Hematopoietic multipotent progenitor cell treated with erythropoietin and hydrocortisone succinate and interleukin-3 and kit ligand, for 17 days (in vitro differentiated cells): ENCODE measurements at places on chromosomes 5 and 9.
A peak's percentile ranks its signal among the peaks of the same experiment; 100 is the strongest.

GRCh38 chr5:6766604-6767093 lies 53.4 kb downstream of the TENT4A start:
- DNase-seq: peak; percentile 32

DNA sequence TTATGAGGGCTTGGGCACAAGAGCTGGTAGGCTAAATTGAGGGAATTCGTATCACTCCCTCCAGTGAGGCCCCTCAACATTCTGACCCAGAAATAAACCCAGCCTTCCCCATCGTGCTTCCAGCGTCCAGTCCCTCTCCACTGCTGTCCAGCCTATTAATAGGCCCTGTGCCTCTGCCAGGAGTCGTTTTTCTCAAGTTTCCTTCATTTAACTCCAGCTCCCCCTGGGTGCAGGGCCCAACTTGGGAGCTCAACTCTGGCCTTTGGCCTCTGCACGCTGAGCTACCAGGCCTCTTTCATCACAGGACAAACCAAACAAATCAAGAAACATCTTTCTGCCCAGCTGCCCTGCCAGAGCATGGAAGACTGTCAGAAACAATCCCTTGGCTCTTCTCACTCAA lies 10.0 kb downstream of the HBEGF start:
- no peak for DNase-seq

- no peak for DNase-seq
Observed at GRCh38 chr9:117407436-117408022, 7.3 kb downstream of the ASTN2 start.

GRCh38 chr5:927172-928015 lies 34.7 kb downstream of the TRIP13 start:
- no peak for DNase-seq

DNA sequence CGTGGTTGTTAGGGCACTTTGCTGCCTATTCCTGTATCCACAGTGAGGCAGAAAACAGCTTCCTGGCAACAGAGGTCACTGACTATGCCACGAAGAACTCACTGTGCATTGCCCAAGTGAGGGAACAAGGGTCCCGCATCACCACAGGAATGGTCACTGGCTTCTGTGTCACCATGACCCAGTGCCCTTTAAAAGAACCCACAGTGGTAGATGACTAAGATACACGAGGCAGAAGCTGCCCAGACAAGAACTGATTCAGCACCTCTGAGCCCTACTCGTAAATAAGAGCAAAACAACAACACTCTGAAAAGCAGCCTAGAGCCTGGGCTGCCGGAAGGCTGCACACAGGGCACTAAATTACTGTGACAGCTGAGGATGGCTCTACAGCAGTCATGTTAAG lies 236.6 kb upstream of the RASEF start:
- no peak for DNase-seq

- DNase-seq: no peak
Observed at GRCh38 chr5:157914151-157914788, 55.3 kb upstream of the CLINT1 start.

DNA sequence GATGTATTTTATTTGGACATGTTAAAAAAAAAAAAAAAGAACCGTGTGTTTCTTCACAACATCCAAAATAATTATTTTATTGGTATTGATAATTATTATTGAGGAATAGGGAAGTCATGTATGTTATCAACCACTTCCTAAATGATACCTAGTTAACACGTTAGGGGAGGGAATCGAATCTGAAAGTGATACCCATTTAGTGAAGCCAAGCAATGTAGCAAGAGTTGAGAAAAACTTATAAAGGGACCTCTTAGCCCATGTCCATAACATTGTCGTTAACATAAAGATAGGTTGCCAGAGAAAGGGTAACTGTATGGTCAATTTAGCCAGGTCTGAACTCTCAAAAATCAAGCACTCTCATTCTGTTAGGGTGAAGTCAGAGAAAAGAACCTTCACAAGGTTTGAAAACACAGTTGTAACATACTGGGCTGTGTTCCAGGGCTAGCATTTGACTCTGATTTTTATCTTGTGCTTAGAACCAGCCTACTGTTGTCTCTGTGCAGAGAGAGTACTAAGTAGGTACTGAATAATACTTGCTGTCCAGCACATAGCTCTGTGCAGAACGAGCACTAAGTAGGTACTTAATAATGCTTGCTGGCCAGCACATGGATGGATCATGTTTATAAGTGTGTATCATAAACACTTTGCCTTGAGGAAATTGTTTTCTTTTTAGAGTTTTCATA lies 60.4 kb downstream of the GHR start:
- DNase-seq: no peak

- no peak for DNase-seq
Observed at GRCh38 chr9:134458207-134459108, 132.2 kb downstream of the RXRA start.

GRCh38 chr9:114364134-114365041 lies 23.4 kb downstream of the AKNA start:
- no peak for DNase-seq

- DNase-seq: no peak
Observed at GRCh38 chr9:128226412-128226801, 23.2 kb downstream of the DNM1 start.

GRCh38 chr5:117433818-117434217 lies 859.2 kb upstream of the SEMA6A start:
- no peak for DNase-seq

DNA sequence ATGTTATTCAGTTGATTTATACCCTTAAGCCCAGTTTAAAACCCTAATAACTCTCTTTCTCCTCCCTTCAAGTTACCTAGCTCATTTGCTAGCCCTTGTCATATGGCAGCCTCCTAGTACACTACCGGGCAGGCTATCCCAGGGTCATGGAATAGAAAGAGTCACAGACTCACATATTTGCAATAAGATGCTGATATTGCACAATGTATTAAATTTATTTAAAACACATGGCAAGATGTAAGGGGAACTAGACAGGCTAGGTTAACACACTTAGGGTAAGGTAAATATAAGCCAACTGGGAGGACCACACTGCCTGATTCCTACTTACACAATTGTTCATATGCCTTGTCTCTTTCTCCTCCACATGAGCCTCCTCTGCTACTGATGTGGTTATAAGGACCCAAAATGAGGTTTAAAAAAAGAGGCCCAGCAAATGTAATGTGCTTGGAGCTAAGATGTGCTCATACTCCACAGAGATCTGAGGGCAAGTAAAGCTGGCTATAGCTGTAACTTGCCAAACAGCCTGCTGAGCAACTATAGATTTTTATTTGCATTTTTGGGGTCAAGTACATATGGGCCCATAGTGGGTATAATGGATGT lies 130.0 kb downstream of the ENC1 start:
- DNase-seq: no peak

- no peak for DNase-seq
Observed at GRCh38 chr5:176629853-176630680, at the start of the genes EIF4E1B and SNCB. EIF4E1B (plus strand) TSS chr5:176630675; CDS start chr5:176642788, 12,113 bp downstream. SNCB (minus strand) TSS chr5:176630534; CDS start chr5:176629654, 880 bp downstream.

- DNase-seq: no peak
Observed at GRCh38 chr9:128138001-128138400, 10.5 kb upstream of the PTGES2 start.

GRCh38 chr5:7272408-7272965 lies 123.5 kb upstream of the ADCY2 start:
- DNase-seq: no peak

DNA sequence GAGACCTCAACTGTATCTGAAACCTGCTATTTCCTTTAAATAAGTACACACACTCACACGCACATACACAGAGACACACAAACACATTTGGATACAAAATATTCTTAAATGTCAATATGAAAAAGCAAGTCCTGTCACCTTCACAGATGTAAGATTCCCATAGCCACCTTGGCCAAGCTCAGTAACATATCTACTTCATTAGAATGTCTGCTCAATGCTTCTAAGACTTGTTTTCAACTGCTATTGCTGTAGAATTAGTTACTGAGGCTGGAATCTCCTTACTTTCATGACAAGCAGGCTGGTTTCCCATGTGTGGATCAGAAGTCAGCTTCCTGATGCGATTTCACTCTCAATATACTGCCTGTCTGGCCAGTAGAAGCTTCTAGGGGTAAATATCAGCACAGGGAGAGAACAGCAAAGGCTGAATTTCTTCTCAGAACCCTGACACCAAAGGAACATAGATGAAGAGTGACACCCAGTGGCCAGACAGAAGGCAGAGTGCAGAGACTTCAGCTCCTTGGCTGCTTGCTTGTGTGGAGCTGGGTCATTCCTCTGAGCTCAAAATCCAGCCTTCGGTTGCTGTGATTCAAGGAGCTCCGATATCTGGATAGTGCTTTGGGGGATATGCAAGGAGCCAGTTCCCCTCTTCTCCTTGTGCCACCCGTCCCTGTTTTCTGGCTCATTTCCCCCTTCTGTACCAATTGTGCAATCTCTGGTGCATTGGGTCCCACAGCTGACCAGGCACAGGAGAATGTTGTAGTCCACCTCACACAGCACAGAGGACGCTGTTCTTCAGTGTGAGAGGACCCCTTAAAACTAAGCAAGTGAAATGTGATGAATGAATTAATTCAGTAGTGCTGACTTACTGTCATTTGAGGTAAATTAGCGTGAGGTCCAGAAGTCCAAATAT lies 26.6 kb upstream of the ABLIM3 start:
- peak; percentile 66 for DNase-seq

DNA sequence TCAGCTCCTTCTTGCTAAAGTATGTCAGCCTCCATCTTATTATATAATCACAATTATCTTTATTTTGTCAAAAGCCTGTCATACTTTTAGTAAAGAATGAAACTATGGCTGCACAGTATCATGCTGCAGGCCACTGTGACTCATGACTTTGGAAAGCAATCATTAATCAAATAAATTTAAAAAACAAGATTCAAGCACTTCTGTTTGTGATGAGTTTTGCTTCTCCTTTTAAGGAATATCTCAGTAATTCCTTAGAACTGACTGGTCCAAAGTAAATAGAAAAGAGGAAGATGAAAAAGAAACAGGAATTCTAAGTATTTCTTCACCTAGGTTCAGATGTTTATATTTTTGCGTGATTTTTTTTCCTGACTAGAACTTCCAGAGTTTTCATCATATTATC lies 83.1 kb downstream of the EDIL3 start:
- no peak for DNase-seq

- DNase-seq: no peak
Observed at GRCh38 chr9:38284588-38285051, 107.9 kb upstream of the ALDH1B1 start.

DNA sequence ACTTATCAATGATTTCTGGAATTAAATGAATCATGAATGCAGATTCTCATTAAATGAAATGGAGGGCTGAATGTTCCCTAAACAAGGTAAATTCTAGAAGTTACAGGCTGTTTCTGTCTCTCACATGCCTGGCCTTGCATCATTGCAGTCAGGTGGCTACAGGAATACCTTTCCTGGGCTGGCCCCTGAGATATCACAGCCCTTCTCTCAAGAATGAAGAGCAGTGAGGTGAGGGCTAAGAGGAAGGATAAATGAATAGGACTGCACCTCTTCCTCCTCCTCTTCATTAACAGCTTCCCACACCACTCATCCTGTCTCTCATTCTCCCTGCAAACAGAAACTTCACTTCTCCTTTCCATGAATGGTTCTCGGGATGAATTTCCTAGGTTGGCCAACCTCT lies 22.5 kb downstream of the ARHGEF28 start:
- DNase-seq: no peak

GRCh38 chr9:136831002-136831719 lies 11.1 kb upstream of the AJM1 start:
- DNase-seq: no peak

DNA sequence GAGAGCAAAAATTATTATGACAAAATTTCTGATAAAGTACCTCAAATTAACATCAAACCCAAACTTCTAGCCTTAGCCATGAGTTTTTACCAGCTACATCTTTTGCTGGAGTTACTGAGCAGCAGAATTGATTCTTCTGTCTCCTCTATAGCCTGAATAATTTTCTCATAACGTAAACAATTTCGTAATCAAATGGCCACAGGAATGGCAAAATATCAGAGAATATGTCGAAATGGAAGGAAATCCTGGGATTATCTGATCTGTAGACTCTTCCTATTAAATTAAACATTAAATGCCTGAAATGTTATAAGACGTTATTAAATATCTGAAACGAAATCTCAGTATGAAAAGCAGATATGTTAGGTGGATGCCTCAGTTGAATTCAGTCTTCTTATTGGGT lies 41.1 kb downstream of the LURAP1L start:
- DNase-seq: no peak

GRCh38 chr5:96054311-96055030 lies 92.8 kb upstream of the ELL2 start:
- no peak for DNase-seq

DNA sequence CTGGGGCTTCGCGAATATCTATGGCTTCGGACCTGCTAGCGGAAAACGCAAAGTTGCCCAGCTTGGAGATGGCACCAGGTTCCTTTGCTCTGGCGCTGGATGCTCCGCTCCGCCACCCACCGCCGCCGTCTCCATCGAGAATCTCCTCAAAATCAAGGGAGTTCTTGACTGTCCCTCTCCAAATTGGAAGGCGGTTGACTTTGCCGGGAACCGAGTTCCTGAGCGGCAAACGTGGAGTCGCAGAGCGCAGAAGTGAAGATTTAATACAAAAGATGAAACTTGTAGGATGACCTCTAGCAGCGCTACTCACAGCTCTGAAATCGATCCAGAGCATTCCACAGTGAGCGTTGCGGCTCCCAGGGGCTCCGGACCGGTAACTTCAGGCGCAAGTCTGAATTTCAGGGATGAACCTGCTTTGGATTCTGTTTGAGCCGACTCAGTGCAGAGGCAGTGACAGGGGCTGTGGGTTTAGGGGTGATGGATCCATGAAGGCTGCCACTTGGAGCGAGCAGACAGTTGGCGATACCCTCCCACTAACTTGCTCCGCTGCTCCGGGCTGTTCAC lies 1641.5 kb upstream of the C9orf72 start:
- DNase-seq: no peak

- DNase-seq: no peak
Observed at GRCh38 chr5:113330533-113331208, 104.1 kb downstream of the TSSK1B start.
